ENCODE measurements at places on chromosomes 13 and 19.

- no peak overlapping the region for H3K4me3 ChIP-seq
- H3K36me3 ChIP-seq, result no peaks in the 10 kb centered on the region
- no peak overlapping the region for H3K27ac ChIP-seq
- no peak for DNase-seq
- H3K4me1 ChIP-seq, result no peaks in the 10 kb centered on the region
Measured at GRCh38 chr19:46115396-46116106, 8.9 kb downstream of the IGFL3 start.

GRCh38 chr13:28967029-28967915 is 147.1 kb downstream of the MTUS2 start:
- H3K27me3 ChIP-seq, result no peaks in the 10 kb centered on the region
- no peak for DNase-seq
- no peaks in the 10 kb centered on the region for H3K36me3 ChIP-seq
- H3K27ac ChIP-seq, result no peak overlapping the region

- H3K27me3 ChIP-seq, result no peaks in the 10 kb centered on the region
- DNase-seq, result no peak
- H3K4me1 ChIP-seq, result peaks cover 12% of the 10 kb centered on the region
- no peak overlapping the region for H3K27ac ChIP-seq
- H3K4me3 ChIP-seq, result no peak overlapping the region
- no peaks in the 10 kb centered on the region for H3K36me3 ChIP-seq
Measured at GRCh38 chr13:112767506-112768471, 78.0 kb downstream of the ATP11A start.

- peaks cover 4% of the 10 kb centered on the region for H3K4me1 ChIP-seq
- no peak overlapping the region for H3K4me3 ChIP-seq
- H3K27ac ChIP-seq, result no peak overlapping the region
- DNase-seq, result no peak
- H3K36me3 ChIP-seq, result no peaks in the 10 kb centered on the region
Measured at GRCh38 chr13:105135852-105136615, 1399.4 kb downstream of the EFNB2 start.

- H3K4me1 ChIP-seq, result no peaks in the 10 kb centered on the region
- no peaks in the 10 kb centered on the region for H3K36me3 ChIP-seq
- H3K27me3 ChIP-seq, result peaks cover 14% of the 10 kb centered on the region
- no peak overlapping the region for H3K4me3 ChIP-seq
Measured at GRCh38 chr13:20144141-20144850, 16.6 kb downstream of the GJA3 start.

DNA sequence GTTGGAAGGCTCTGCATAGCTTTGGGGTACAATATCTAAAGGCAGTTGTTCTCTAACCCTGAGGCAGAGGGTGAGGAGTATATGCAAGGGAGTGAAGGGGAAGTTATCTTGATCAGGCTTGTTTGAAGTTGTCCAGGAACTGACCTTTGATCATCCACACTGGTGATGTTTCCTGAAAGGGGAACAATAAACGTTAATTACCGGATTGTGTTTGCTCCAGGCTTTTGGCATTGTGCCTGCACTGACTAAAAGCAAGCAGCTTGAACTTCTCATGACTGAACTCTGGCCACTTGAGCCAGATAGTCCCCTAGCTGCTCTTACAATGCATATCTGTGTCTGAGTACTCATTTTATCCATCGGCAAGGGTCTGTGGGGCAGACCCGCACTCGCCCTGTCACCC is 27.0 kb upstream of the ZNF726 start:
- H3K27ac ChIP-seq, result no peak overlapping the region
- no peaks in the 10 kb centered on the region for H3K4me1 ChIP-seq
- H3K4me3 ChIP-seq, result no peak overlapping the region
- DNase-seq, result no peak

GRCh38 chr13:31050486-31051400 is 111.0 kb downstream of the HSPH1 start:
- no peak overlapping the region for H3K27ac ChIP-seq
- peaks cover 7% of the 10 kb centered on the region for H3K4me1 ChIP-seq
- no peaks in the 10 kb centered on the region for H3K27me3 ChIP-seq
- no peaks in the 10 kb centered on the region for H3K36me3 ChIP-seq
- no peak overlapping the region for H3K4me3 ChIP-seq

DNA sequence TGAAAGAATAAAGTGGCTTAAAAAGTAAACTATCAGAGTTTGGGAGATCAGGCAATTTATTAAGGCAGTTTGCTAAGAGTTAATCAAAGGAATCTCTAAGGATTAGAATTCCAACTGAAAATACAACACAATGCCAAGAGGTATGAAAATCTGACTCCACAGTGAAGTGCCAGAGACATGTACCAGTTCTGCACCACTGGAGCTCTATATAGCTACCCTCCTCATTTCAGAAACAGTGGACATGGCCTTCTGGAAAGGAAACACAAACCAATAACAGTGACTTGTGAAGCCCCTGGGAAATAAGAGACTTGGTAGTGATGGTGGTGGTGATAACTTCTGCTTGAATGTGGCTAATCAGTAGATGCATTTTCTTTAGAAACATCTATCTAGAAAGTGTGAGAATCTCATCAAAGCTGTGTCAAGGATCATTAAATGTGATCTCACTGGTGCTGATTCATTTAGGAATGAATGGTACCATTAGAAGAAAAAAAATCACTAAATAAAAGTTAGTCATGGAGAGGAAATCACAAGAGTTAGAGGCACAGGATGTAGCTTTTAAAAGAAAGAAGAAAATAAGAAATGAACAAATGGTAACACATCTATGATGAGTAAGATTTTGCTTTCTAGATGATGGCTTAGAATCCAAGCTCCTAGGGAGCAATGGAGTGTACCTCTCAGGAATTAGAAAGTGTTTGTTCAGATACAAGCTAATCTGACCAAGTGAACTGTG is 20.1 kb upstream of the N4BP2L1 start:
- H3K27me3 ChIP-seq, result no peaks in the 10 kb centered on the region
- H3K4me3 ChIP-seq, result no peak overlapping the region
- DNase-seq, result no peak

- H3K27ac ChIP-seq, result no peak overlapping the region
- no peaks in the 10 kb centered on the region for H3K27me3 ChIP-seq
- no peaks in the 10 kb centered on the region for H3K4me1 ChIP-seq
Measured at GRCh38 chr19:30215248-30215647, 156.9 kb upstream of the ZNF536 start.

DNA sequence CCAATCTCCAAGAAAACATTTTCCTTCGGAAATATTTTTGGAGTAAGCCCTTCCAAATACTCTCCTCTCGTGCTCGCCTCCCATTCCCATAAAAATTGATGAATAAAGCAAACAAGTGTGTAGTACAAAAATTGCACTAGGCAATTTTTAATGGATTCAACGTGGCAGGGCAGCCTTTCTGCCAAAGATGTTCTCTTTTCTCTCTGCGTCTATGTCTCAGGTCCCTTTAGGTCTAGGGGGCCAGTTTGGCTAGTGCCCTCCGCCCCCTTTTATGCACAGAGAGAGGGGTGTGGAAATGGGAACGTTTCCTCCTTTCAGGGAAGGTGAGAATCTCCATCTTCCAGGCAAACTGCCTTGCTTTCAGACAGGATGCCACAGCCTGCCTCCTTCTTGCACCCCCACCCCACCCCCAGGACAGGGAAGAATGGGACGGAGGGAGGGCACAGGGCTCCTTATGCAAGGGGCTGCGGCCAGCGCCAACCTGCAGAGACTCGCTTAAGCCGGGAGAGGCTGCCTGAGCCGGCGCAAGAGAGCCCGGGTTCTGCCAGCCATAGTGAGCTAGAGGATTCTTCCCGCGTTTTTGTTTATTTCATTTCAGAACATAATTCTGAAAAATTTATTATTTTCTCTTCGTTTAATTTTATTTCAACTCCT is 2.7 kb upstream of the ZIC2 start:
- H3K27ac ChIP-seq, result no peak overlapping the region
- peaks cover 28% of the 10 kb centered on the region for H3K4me1 ChIP-seq
- no peak overlapping the region for H3K4me3 ChIP-seq

DNA sequence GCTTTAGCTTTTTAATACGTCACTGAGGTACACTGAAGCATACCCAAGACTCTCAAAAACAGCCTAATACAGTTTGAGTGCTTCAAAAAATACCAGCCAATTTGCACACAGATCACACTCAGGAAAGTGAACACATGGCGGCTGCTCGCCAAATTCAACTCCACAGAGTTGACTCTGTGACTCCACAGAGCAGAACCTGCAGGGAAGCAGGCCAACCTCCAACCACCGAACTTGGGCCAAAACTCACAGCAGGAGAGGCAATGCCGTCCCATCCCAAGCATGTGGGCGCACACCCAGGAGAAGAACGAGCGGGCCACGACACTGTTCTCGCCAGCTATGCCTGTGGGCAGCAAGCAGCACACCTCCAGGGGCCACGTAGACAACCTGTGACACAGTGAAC is 21.1 kb downstream of the ELL start:
- no peak overlapping the region for H3K27ac ChIP-seq
- DNase-seq, result no peak
- no peaks in the 10 kb centered on the region for H3K36me3 ChIP-seq

- DNase-seq, result no peak
- H3K4me1 ChIP-seq, result no peaks in the 10 kb centered on the region
- H3K27me3 ChIP-seq, result no peaks in the 10 kb centered on the region
- no peak overlapping the region for H3K4me3 ChIP-seq
- H3K27ac ChIP-seq, result no peak overlapping the region
- H3K36me3 ChIP-seq, result no peaks in the 10 kb centered on the region
Measured at GRCh38 chr19:15828121-15828610, 12.7 kb upstream of the OR10H1 start.

- no peak overlapping the region for H3K4me3 ChIP-seq
- H3K27ac ChIP-seq, result no peak overlapping the region
- no peaks in the 10 kb centered on the region for H3K27me3 ChIP-seq
- no peaks in the 10 kb centered on the region for H3K4me1 ChIP-seq
Measured at GRCh38 chr13:76769271-76769791, 116.9 kb downstream of the KCTD12 start.

- no peak overlapping the region for H3K27ac ChIP-seq
- no peak for DNase-seq
- no peaks in the 10 kb centered on the region for H3K36me3 ChIP-seq
- no peaks in the 10 kb centered on the region for H3K4me1 ChIP-seq
- H3K4me3 ChIP-seq, result no peak overlapping the region
- H3K27me3 ChIP-seq, result no peaks in the 10 kb centered on the region
Measured at GRCh38 chr13:107817647-107818287, 397.6 kb downstream of the LIG4 start.

GRCh38 chr19:28701491-28701890 is 511.5 kb downstream of the UQCRFS1 start:
- no peaks in the 10 kb centered on the region for H3K27me3 ChIP-seq
- no peaks in the 10 kb centered on the region for H3K4me1 ChIP-seq
- no peak overlapping the region for H3K4me3 ChIP-seq
- H3K36me3 ChIP-seq, result no peaks in the 10 kb centered on the region
- DNase-seq, result no peak

Data from effector memory CD4-positive, alpha-beta T cell (primary cell).